LoVo (cell line): ENCODE measurements at places on chromosomes 6 and 20.

- no peak for DNase-seq
These were observed 84.7 kb downstream of the PREX1 start for GRCh38 chr20:48742912-48743680.

DNA sequence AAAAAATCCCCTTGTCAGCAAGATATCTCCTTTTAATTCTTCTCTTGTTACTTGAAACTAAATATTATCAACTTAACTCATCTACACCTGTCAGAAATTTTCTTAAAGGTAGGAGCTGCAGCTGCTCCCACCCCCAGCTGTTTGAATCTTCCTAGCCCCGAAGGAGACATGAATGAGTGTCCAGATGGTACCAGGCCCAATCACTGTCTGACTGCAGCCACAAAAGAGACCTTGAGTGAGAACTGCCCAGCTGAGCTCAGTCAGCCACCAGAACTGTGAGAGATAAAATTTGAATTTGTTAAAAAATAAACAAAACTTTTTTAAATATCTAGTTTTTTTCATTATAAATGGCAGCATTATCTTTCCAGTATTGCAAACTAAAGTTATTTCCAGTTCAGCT is 84.7 kb downstream of the PRSS35 start:
- no peak for DNase-seq

DNA sequence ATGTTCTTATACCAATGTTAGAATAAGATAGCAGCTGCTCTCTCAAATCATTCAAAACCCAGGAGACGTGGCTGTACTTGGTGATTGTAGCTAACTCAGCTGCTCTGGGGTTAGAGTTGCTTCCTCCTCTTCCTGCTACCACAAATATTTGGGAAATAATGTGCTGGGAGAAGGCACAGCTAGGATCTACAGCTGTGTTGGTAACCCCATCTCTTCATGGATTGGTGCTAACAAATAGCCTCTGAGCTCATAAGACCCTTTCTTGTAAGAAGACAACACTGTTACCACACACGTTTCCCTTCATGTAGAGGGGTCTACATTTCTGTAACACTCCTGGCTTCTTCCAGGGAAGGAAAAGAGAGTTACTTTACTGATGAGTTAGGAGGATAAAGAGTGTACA is 911.0 kb upstream of the CITED2 start:
- no peak for DNase-seq

- peak; percentile 68 for DNase-seq
These were observed 18.1 kb upstream of the CEBPB start for GRCh38 chr20:50172347-50173013.

DNA sequence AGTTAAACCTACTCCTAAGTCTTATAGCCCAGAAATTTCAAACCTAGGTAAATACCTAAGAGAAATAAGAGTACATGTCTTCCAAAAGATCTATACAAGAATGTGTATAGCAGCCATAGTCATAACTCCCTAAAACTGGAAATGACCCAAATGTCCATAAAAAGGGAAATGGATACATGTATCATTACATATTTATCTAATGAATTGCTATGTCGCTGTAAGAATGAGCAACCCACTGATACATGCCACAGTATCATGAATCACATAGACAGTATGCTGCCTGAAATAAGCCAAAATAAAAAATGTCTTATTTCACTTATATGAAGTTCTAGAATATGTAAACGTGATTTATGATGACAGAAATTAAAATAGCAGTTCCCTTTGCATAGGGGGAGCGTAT is 679.5 kb downstream of the MAFB start:
- no peak for DNase-seq

DNA sequence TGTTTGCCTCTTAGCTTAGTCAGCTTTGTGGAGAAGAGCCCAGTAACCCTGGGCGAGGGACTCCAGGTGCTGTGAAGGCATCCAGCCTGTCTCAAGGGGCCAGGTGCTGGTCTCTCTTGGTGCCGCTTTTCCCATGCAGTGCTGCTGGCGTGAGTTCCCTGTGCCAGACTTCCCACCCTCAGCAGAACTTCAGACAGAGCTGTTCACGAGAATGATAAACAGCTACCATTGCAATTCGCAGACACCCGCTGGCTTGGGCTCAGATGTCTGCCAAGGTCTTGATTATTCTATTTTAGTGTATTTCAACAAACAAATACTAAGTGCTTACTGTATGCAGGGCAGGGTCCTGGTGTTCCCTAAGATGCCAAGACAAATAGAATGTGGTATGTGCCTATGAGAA is 57.7 kb downstream of the RNF217 start:
- no peak for DNase-seq

GRCh38 chr20:39245685-39246311 is 283.7 kb downstream of the DHX35 start:
- no peak for DNase-seq

GRCh38 chr6:143062551-143062950 is 1.9 kb downstream of the AIG1 start:
- no peak for DNase-seq

- peak; percentile 79 for DNase-seq
These were observed 82.4 kb upstream of the TAB2 start for GRCh38 chr6:149235130-149235561.

GRCh38 chr20:53611449-53611894 is 17.8 kb upstream of the ZNF217 start:
- DNase-seq, result no peak

- no peak for DNase-seq
These were observed 148.7 kb upstream of the CARMIL1 start for GRCh38 chr6:25130518-25130917.

- no peak for DNase-seq
These were observed 27.4 kb upstream of the SCRT2 start for GRCh38 chr20:703006-703405.

DNA sequence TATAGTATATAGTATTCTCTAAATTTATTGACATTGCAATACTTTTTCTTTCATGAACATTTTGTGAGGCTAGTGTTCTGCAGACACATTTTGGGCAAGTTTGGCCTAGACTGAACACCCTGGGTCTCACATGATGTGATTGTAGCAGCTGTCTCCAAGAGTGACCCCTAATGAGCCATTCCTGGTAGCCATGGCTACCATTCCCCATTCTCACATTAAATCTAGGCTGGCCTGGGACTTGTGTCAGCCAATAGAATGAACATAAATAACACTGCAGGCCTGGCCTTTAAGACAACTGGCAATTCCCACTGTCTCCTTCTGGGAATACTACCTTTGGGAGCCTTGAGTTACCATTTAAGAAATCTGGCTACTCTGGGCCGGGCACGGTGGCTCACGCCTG is 38.0 kb upstream of the TASP1 start:
- no peak for DNase-seq

- DNase-seq, result no peak
These were observed 37.4 kb upstream of the OPRM1 start for GRCh38 chr6:154001494-154002285.

GRCh38 chr6:84332139-84333034 is 104.9 kb upstream of the CEP162 start:
- DNase-seq, result no peak

DNA sequence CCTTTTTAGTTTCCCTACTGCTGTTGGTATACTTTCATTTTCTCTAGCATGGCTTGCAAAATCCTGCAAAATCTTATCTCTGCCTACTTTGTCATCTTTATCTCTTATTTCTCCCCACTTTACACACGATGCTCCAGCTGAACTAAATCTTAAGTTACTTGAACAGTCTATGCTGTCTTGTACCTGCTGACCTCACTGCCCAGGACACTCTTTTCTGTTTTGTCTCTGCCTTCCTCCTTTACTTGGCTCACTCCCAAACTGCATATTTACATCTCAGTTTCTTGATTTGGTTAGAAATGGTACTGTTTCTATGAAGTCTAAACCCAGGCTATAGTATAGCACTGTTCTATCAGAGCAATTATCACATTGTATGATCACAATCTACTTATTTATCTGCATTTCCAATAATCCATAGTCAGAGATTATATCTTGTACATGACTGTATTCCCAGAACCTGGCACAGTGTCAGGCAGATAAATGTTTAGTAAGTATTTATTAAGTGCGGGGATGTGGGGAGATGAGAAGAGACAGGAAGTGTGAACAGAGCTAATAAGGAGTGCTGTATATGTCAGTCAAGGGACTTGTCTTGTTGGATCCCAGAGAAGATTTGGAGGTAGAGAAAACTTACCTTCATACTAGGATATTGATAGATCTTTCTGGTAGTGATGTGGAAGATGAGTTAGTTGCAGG is 57.6 kb downstream of the ADGRG6 start:
- DNase-seq, result no peak

DNA sequence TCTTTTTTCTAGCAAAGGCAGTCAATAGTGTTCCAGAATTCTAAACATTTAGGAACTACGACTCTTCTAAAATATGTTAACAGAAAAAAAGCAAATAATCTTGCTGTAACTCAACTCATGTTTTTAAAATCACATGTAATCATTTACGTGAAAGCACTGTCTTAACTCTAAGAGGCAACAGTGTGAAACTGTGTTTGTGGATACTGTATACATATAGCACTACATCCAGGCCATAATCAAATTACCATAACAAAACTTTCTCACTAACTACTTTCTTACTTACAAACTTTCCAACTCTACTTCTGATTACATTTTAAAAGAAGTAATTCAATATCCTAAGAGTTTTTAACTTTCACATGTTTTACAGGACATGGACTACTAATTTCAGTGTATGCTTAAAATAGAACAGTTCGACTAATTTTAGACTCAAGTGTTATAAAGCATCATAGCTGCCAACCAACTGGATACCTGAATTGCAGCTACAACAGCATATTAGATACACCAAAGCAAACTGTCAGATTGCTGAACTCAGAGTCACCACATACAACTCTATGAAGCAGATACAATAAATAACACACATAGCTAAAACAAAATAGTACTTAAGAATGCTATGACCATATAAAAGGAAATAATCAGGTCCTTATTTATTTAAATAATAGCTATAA is 121.6 kb upstream of the BEND6 start:
- no peak for DNase-seq

DNA sequence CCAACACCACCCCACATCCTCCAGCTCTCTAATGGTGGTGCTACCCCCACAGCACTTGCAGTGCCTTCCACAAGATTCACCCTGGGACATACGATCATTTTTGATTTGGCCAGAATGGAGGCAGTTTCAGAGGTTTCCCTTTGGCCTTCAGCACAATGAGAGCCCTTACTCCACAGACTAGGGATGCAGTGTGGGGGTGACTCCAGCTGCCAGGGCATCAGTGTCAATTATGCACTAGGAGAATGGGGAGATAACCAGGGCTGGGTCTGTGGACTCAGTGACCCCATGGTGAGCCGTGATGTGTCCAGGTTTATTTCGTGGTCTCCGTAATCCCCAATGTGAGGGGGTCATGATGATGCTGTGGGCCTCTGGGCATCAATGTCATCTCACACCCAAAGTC is 31.5 kb upstream of the MICB start:
- no peak for DNase-seq

- DNase-seq, result peak; percentile 81
These were observed 47.2 kb downstream of the TRERF1 start for GRCh38 chr6:42404484-42404883.

DNA sequence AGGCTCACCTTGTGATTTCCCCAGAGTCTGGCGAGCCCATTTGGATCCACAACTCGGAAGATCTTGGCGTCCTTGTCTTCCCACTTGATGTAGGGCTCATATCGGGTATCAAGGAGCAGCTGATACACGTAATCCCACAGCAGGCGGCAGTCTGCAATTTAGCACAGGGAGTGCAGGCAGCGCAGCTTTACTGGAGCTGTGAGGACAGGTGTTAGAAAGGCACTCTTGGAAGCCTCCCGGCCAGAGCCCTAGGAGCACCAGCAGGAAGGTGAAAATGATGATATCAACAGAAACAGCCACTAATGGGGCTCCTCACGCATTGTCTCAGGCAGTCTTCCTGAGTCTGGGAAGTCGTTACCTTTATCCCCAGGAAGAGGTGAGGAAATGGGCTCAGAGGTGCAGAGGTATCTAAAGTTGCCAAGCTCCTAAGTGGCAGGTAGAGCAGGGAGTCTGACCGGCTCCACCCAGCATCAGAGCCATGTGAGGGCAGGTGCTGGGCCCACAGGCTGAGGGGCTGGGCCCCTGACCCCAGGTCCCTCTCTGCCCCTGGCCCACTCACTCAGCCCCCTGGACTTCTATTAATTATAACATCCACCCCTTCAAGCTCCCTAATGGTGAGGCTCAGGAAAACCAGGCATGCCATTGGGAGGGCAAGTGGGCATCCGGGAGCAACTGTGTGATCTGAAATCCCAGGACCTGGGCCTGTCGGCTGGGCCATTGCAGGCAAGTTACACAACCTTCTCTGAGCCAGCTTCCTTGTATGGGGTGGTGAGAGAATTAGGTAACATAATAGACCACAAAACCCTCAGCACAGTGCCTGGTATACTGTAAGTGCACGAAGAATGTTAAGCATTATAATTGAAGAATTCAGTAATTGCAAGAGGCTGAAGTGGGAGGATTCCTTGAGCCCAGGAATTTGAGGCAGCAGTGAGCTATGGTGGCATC is 18.3 kb downstream of the ETV7 start:
- DNase-seq, result no peak
